ENCODE measurements at places on chromosomes 11 and 22.
A peak's percentile ranks its signal among the peaks of the same experiment; 100 is the strongest.

- DNase-seq: no peak
These were observed 35.8 kb upstream of the HMOX1 start for GRCh38 chr22:35344956-35345690.

DNA sequence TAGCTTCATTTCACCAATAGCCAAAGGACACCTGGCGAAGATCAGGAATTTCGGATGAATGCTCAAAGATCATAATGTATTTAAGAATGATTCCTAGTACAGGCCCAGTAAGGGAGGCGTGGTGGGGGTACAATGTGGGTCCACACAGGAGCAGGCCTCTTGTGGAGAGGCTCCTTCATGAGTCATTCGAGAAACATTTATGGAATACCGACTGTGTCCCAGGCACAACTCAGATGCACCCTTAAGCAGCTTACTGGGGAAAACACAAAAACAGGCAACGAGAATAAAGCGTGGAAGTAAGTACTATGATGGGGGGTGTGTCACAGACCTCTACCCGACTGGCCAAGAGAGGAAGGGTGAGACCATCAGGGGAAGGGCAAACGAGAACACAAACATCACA is 44.5 kb downstream of the SMCO4 start:
- no peak for DNase-seq

DNA sequence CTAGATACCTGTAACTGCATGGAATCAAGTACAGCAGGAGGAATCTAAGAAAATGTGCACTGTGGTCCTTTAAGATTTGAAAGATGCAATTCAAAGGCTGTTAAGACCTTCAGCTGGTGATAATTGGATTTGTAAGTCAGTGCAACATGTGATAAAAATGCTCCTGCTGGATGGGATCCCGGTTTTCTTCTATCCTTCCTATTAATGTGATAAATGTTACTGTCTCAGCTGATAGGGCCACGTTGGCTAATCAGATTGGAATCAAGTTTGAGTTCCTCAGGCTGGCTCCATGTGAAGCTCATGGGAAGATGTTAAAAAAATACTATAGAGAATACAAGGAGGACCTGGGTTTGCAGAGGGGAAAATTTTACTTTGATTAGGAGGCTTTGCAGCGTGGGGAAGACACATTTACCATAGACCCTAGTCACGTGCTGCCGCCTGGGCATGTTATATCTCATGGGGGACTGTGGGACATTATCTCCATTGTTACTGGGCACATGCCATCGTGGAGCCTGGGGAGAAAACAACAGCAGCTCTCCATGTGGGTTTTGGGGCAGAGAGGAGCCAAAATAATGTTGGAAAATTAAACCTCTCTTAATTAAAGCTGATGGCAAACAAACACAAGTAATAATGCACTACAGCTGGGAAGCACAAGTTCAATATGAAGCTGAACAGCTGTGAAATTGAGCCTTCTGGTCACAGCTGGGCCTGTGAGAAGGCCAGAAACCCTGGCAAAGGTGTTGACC is 652.5 kb downstream of the NTM start:
- no peak for DNase-seq

GRCh38 chr11:116600930-116601329 is 171.9 kb downstream of the BUD13 start:
- DNase-seq: no peak

DNA sequence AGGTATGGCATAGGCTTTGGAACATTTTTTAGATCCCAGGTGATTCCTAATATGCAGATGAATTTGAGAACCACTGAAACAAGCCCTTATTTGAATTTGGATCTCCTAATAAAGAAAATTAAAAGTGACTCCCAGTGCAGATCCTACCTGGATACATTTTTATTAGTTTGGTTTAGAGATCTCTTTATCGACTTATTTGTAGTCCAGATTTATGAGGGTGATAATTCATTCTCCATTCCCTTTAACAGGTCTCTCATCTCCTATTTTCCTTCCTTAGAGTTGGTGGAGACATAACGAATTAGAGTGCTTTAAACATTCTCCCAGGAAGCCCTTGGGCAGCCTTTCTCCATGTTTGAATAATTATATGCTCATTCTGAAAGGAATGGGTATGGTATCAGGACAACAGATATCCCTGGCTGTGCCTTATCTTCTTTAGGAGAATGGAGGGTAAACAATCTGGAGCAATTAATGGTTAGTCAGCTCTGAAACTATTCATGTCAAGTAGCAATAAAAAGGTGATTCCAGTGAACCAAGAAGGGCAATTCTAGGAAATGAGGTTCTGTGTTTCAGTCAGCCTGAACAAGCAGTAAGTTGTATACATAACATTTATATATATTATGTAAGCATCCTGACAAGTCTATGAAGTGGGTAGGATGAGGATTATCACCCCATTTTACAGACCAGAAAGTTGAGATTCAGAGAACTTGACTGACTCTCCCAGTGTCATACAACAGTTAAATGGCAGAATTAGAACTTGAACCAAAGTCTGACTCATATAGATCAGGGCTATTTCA is 53.9 kb upstream of the RCE1 start:
- no peak for DNase-seq

DNA sequence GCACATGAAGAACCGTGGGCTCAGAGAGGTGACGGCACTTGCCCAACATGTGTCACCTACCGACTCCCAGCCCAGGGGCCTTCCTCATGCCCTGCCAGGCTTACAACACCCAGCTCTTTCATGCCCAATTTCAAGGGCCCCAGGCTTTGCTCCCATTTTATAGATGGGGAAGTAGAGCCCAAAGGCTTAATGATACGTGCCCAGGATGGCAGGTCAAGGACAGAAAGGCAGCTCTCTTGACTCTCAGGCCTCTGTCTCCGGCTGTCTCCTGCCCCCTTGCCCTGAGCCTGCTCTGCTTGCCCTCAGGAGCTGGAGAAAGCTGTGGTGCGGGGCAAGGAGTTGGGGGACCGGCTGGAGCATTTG is 9.0 kb downstream of the CCDC88B start:
- no peak for DNase-seq

GRCh38 chr22:35622191-35622913 is 5.2 kb upstream of the MB start:
- DNase-seq: no peak

GRCh38 chr11:73804712-73805111 is 17.0 kb downstream of the MRPL48 start:
- no peak for DNase-seq

DNA sequence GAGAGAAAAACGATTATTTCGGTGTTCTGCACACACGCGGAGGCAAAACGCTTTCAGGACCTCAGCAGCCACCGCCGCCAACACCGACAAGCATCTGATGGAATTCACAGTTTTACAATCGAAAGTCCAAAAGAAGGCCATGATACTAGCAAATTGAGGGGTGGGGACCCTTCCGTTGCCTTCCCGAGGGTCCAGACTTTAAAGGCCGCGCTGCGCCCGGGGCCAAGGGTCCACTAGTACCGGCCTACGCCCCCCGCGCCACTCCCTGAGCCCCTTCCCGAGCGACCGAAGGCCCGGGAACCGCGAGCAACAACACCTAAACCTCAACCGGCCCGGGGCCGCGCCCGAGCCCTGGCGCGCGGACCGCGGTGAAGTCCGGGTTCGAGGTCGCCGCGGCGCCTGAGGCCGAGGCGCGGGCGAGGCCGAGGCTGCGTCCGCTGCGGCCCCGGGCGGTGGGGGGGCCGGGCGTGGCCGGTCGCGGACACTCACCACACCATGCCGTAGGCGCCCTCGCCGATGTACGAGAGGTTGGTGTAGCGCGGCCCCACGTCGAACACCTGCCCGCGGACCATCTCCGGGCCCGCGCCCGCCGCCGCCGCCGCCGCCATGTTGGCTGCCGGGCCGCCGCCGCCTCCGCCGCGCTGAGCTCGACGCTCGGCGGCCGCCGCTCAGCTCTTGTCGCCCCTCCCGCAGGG is 465 bp downstream of the MAPK1 start:
- no peak for DNase-seq

GRCh38 chr22:43310311-43310710 is 32.9 kb downstream of the SCUBE1 start:
- no peak for DNase-seq

GRCh38 chr11:94675239-94675638 is 92.9 kb upstream of the AMOTL1 start:
- no peak for DNase-seq

- DNase-seq: no peak
These were observed 65.6 kb upstream of the SESN3 start for GRCh38 chr11:95296621-95297025.

- peak; percentile 93 for DNase-seq
These were observed 3.2 kb downstream of the MYEOV start for GRCh38 chr11:69296890-69297786.

GRCh38 chr22:42208362-42208761 is 62.1 kb downstream of the TCF20 start:
- DNase-seq: no peak

DNA sequence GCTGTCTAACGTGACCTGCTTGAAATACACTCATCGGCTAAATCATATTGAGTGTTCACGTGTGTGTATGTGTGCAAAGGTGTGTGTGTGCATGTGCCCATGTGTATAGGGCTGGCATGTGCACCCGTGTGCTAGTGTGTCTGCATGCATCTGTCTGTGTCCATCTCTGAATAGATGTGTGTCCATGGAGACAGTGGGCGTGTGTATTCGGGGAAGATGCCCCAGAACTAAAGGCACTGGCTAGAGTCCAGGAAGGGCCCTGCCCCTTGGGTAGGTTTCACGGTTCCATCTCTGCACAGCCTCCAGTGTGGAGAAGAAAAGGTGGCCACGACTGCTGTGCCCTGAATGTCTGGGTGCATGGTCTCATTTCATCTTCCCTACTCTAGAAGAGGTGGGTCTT is 220.3 kb downstream of the MN1 start:
- no peak for DNase-seq

- no peak for DNase-seq
These were observed 6.6 kb downstream of the TTC38 start for GRCh38 chr22:46274381-46274780.
